Stimulated activated CD4-positive, alpha-beta T cell treated with anti-CD3 and anti-CD28 coated beads, Interleukin-12 subunit alpha, Interleukin-12 subunit beta, amount 100 ng/mL, for 4 hours (primary cell): ENCODE measurements at places on chromosomes 6 and 20.

- no peak for DNase-seq
These were observed 206.3 kb downstream of the EPHA7 start for GRCh38 chr6:93213028-93213427.

DNA sequence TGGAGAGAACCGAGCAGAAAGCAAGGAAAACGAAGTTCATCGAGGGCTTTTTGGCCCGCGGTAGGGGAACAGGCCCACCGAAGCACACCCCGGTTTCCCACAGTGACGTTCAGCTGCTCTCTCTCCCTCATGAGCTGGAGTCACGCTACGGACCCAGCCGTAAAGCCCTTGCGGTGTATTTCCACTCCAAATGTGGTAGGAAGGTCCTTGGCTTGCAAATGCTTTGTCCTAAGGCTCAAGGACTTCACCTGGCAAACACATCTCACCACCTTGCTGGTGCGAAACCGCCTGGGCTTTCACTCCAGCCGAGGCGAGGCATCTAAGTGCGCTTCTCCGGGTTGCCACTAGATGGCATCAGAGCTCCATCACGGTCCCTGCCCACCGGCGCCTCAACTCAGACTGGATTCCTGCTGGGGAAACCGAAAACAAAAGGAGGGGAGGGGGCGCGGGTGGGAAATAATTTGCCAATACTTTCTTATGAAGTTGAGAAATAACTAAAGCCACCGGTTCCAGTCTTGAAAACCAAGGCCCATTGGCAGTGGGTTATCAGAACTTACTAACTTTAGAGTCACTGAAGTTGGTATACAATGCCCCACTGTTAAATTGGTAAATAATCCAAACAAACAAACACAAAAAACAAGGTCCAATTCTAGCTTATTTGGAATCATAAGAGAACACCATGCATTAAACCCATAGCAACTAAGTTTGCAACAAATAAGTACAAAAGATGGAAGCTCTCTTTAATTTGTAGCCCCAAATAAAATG, 13.4 kb upstream of the FOXC1 start:
- DNase-seq: peak; percentile 63

DNA sequence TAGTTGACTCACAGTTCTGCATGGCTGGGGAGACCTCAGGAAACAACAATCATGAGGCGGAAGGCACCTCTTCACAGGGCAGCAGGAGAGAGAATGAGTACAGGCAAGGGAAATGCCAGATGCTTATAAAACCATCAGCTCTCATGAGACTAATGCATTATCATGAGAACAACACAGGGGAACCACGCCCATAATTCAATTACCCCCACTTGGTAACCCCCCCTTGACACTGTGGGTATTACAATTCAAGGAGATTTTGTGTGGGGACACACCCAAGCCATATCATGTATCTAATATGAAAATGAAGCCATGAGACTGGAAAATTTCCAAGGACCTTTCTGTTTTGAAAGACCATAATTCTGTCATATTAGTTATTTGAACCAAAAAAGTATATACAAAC, 342.4 kb upstream of the PLCB4 start:
- DNase-seq: no peak

- DNase-seq: peak; percentile 23
These were observed 1.0 kb upstream of the E2F3 start for GRCh38 chr6:20400456-20401204.

- DNase-seq: no peak
These were observed 27.5 kb upstream of the SNRPC start for GRCh38 chr6:34729631-34730470.

GRCh38 chr6:45185403-45186251, 142.5 kb upstream of the RUNX2 start:
- no peak for DNase-seq

DNA sequence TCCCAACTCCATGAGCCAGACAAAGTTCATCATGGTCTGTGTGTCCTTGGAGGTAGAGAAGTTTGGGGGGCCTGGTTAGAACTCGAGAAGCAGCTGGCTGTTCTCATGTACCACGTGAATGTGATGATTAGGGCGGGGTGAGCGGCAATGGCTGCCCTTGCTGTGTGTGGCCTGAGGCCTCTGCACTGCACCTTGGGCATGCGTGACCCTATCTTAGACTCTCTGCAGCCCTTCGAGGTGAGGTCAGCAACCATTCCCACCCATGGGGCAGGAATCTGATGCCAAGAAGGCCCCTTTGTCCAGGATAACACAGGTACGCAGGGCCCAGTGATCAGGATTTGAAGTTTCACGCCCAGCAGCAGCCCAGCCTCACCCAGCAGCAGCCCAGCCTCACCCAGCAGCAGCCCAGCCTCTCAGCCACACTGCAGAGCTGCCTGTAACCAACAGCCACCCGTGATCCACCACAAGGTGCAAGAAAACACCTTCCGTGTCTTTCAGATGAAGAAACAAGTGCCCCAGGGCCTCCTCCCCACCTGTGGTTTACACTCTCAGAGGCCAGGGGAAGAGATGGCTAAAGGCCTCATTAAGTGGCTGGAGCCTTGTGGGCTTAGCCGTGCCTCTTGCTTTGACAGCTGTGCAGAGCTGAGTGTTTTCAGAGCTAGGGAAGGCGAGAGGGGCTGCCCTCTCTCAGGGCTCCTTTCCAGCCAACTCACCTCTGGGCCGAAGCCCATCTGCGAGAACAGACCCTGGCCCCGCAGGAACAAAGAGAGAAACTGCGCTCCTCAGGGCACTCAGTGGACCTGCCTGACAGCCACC, 195.2 kb upstream of the CDH4 start:
- DNase-seq: no peak

DNA sequence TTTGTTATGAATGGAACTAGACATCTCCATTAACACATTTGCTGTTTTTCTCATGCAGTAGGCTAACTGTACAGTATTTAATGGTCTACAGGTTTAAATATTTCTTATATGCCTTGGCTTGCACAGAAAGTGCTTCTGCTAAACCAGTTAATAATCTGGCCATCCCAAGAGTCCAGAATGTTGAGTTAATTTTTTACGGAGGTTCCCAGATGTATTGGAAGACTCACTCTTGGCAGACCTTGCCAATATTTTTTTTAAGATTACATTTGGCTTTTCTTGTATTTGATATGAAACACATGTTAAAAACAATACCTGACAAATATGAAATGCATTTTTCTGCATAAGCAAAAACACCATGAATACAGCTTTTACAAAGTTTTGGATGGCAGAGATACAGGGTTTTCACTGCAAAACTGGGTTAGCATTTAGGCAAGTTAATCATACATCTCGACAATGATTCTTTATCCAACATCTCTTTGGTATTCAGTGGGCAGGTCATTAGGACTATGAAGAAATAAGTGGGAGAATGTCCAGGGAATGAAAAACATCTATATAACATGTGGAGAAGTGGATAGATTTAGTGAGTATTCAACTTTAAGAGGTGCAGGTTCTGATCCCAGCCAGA, 94.0 kb downstream of the SGK1 start:
- DNase-seq: no peak

GRCh38 chr6:14880052-14880451, 365.8 kb upstream of the JARID2 start:
- DNase-seq: no peak

- no peak for DNase-seq
These were observed 110.3 kb downstream of the SOD2 start for GRCh38 chr6:159582736-159583135.
